Stimulated activated CD4-positive, alpha-beta T cell treated with anti-CD3 and anti-CD28 coated beads, Interleukin-4, amount 100 ng/mL, for 4 hours (primary cell): ENCODE measurements at places on chromosomes 5 and 9.

- no peak for DNase-seq
Measured at GRCh38 chr9:70477146-70477745, 62.8 kb upstream of the KLF9 start.

DNA sequence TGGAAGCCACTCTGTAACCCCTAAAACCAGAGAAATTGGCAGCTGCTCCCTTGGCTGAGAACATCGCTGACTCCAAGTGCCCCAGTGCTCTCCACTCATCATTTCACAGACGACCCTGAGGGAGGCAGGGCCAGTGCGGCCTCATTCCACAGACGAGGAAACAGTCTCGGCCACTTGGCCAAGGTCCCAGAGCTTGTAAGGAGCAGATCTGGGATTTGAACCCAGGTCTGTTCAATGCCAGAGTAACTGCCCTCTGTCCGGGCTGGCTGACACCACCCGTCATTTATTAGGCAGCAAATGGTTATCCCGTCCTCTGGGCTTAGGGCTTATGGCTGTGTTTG lies 19.9 kb upstream of the IER5L start:
- DNase-seq = no peak

GRCh38 chr5:39178171-39178570 lies 41.2 kb downstream of the FYB1 start:
- no peak for DNase-seq

GRCh38 chr5:138024117-138024516 lies 8.8 kb downstream of the FAM13B start:
- DNase-seq = no peak

- no peak for DNase-seq
Measured at GRCh38 chr9:113393281-113393680, 7.8 kb downstream of the ALAD start.

- no peak for DNase-seq
Measured at GRCh38 chr9:137574192-137574591, 4.5 kb downstream of the DPH7 start.

GRCh38 chr5:62284946-62285891 lies 20.8 kb upstream of the KIF2A start:
- DNase-seq = peak; percentile 51

DNA sequence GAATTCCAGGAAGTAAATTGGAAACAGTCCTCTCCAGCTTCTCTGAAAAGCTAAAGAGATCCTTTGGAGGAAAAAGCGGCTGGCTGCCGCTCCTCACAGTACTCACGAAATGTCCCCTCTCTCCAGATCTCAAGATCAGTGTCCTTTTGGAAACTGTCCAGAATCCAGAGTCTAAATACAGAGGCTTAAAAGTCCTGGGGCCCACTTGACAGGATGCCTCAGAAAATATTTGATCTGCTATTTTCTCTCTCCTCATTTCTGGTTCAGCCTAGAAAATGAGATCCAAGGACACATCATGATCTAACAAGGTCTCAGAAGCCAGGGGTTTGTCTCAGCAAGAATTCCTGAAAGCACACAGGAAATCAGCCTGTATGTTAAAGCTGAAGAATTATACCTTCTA lies 7.2 kb downstream of the C1QTNF2 start:
- DNase-seq = no peak

- DNase-seq = no peak
Measured at GRCh38 chr5:160929906-160930305, 77.9 kb upstream of the ATP10B start.

- no peak for DNase-seq
Measured at GRCh38 chr9:13956107-13956506, 357.8 kb downstream of the NFIB start.

GRCh38 chr5:152592416-152592815 lies 187.3 kb upstream of the NMUR2 start:
- no peak for DNase-seq

DNA sequence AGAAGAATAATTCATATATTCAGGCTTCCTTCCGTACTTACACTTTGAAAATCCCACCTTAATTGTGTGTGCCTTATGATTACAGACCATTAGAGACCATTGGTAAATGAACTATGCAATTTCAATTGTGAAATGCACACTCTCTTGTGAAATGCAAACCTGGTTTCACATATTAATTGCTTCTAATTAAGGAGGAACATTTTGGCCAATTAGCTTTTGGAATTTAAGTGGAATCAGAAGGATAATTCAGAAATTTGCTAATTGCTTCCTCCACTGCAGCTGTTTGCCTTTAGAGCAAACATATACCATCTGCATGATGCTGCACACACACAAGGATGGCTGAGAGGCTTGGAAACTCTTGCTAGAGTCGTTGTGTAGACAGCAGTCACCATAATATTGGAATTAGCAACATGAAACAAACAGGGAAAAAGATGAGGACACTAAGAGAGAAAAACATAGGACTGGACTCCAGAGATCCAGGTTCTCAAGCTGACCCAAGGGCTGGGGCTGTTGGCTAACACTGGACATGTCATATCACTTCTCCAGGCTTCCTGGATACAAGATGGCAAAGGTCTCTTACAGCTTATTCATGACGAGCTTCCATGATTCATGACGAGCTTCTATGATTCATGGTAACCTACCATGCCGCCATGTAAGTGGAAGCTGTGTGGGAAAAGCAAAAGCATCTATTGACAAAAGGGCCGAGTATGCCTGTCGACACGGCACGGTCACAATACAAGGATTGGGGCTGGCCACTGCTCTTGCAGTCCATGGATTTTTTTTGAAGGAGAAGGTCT lies 78.0 kb downstream of the PTCH1 start:
- no peak for DNase-seq

GRCh38 chr9:34252016-34252415 lies 73.2 kb downstream of the UBAP1 start:
- DNase-seq = no peak

DNA sequence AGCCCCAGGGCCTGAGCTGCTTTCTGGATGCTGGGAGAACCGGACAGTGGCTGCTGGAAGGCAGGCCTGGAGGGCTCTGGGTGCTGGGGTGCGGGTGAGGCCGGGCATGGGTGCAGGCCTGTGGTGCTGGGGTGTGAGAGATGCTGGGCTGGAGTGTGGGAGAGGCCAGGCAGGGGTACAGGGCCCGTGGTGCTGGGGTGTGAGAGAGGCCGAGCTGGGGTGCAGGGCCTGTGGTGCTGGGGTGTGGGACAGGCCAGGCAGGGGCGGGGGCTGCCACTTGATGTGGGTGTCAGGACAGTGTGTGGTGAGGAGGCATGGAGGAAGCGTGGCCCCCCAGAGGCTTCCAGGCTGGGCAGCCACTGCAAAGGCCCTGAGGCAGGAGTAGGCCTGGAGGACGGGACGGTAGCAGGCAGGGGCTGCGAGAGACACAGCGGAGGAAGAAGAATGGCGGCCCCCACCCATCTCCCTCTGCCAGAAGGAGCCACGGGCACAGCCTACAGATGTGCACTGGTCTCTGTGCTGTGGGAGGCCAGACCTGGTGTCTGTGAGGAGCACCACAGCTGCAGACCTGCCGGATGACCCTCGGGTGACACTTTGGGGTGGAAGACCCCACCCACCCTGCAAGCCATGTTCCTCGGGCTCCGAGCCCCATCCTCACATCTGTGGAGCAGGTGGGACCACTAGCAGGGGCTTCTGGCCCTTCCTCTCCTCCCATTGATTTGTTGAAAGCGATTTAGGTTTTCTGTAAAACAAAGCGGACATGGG lies 9.3 kb downstream of the NKD2 start:
- no peak for DNase-seq
